RWPE2 (cell line): ENCODE measurements at places on chromosomes 11 and 22.

DNA sequence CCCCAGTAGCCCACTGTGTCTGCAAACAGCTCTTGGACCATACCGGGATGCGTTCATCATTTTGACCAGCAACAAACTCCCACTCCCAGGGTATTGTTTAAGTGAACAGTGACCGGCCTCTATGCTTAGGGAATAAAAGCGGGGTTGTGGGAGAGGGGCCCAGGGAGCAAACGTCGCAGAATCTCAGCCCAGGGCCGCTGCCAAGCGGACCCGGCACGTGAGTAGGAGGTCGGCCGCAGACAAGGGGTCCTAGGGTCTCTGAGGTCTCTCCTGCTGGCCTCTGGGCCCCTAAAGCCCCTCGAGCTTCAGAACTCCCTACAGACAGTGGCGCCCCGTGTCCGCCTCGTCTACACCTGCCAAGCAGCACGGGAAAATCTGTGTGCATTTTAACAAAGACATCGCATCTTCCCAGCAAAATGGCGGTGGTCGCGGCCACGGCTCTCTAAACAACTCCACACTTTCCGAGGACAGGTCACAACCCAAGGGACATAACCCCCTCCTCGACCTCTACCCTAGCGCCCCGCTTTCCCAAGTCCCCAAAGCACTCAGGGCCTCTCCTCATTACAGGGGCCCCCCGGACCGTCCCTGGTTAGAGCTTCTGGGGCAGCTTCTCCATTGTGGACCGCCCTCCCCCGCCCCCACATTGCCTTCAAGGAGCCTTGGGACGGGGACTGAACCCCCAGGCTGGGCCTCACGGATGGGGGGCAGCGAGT is 3.9 kb upstream of the GCAT start:
- DNase-seq = no peak

DNA sequence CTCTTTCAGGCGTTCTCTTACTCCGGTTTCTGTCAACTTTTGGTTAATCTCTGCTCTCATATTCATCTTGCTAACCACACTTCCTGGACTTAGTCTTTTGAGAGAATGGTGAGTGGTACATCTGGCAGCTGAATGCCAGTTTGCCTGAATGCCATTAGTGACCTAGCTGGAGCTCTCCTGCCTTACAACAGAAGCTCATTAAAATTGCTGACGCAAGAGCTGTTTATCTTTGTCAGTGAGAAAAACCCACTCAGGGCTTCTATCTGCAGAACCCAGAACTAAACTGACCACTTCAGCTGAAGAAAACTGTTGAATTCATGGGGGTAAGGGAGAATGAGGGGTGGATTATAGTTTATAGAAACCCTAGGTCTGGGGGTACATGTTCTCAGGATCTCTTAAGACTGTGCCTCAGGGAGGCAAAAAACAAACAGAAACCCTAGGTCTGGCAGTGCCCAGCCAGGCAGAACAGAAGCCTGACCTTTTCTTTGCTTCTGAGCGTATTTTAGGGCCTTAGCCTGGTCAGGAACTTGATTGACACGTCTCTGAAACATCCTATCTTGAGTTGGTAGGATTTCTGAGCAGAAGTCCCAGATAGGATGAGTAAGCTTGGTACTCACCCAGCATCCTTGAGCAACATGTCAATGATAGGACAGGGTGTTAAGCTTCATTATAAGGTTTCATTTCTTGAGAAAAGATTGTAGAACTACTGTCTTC is 52.8 kb upstream of the YWHAH start:
- no peak for DNase-seq

DNA sequence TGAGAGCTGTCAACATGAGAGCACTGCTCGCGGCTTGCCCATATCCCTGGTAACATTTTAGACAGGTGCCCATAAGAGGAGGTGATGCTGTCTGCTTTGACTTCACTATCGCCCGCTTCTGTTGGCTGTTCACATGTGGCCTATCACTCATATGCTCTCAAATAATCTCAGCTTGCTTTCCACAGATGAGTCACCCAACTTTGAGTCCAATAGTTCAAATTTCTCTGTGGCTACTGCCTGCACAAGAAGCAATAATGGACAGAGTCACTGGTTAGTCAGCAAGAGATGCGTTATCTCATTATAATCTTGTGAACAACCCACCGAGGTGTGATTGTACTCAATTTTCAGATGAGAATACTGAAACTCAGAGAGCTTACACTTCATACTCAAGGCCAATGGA is 1714.1 kb downstream of the LRRC4C start:
- no peak for DNase-seq

DNA sequence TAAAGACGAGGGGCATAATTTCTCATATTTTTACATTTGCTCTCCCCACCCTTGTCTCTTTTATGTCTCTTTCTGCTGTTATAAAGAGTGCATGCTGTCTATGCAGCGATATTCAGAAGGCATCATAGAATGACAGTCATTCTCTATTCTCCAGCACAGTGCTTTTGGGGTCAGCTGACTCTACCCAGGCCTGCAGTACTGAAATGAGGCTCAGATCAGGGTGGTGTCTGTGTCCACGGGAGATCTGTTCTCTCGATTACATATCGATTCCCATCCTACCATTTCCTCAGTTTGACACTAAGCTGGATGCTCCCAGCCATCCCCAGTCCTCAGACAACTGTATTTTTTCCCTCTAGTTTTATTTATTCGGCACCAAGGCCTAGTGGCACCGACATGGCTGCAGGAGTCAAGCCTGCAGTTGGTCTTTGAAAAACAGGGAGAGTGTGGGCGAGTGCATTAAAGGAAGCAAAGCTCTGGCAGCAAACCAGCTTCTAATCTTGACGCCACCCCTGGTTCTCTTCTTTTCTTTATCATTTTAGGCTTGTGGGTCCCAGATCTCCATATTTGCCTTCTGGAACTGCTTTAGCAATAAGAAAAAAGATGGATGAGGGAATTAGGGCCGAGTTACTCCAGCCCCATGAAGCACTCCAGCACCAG is 71.6 kb upstream of the PICALM start:
- DNase-seq = no peak

DNA sequence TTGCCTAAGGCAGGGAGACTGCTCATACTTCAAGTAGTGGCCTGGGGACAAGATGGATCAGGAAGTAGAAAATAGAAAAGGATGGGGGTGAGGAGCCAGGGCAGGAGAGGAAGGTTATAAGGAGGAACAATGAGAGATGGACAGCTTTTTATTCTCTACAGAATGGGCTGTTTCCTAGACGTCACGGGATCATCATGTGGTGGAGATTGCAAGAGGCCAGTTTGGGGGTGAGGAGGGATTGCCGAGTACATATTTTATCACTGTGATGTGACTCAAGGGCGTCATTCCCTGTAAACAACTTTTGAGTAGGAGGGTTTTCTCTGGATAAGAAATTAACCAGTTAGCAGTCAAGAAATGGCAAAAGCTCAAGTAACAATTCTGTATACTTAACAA is 406.3 kb downstream of the ETS1 start:
- DNase-seq = no peak

DNA sequence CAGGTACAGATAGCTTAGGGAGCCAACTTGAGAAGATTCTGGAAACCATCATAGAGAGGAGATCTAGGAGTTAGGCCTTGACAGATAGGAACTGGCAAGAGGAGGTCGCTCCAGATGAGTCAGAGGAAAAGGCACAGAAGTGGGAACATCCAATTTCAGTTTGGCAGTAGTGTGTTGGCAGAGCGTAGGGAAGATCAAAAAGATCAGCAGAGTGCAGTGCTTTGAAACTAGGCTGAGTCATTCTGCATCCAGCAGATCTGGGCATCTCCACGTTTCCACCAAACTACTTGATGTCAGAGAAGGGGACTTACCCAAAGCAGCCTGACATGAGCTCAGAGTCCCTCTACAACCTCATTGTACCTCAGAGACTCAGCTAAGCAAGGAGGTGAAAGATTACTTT is 58.5 kb downstream of the GAB4 start:
- DNase-seq = no peak

- no peak for DNase-seq
These were observed 200.9 kb downstream of the MYO18B start for GRCh38 chr22:25942856-25943411.

- DNase-seq = no peak
These were observed 113.5 kb upstream of the KIRREL3 start for GRCh38 chr11:127114035-127114434.
